Suppressor macrophage (primary cell): ENCODE measurements at places on chromosomes 7 and 10.

- DNase-seq = no peak
These were observed 3.2 kb upstream of the MTG1 start for GRCh38 chr10:133390597-133391248.

GRCh38 chr10:123862421-123863182 is 29.0 kb downstream of the CPXM2 start:
- no peak for DNase-seq

GRCh38 chr7:28908775-28909174 is 49.4 kb downstream of the TRIL start:
- no peak for DNase-seq

- no peak for DNase-seq
These were observed at the start of gene MNX1 for GRCh38 chr7:157010588-157011332. MNX1 (minus strand) TSS chr7:157010663; CDS start chr7:157010350, 313 bp downstream.

DNA sequence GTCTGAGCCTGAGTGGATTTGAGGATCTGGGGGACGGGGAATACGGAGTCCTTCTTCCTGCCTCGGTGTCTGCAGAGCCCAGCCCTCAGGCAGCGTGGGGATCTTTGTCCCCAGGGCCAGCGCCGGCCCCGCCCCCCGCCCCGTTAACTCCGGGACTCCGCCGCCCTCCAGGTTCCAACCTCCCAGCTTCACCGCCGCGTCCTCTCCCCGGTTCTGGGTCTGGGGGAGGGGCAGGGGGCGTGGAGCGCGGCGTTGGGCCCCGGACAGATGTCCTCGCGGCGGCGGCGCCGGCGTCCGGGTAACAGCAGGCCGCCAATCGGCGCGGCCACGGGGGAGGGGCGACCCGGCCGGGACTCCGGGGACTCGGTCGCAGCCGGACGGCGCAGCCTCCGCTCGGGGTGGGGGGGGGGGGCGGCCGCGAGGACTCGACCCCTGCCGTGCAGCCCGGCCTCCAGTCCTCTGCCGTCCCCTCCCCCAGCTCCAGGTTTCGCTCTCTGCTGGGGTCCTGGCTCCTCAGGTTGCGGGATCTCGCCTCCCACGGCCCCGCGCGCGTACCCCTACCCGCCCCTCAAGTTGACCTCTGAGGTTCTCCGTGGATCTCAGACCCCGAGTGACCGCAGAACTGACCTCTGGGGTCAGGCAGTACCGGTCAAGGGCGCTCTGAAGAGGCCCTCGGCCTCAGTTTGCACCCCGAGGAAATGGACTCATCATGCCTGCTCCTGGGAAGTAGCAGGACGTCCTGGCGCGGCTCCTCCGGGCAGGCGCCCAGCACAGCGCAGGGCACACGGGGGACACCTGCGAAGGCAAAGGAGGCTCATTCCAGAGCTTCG is 2.3 kb upstream of the ELFN1 start:
- no peak for DNase-seq

DNA sequence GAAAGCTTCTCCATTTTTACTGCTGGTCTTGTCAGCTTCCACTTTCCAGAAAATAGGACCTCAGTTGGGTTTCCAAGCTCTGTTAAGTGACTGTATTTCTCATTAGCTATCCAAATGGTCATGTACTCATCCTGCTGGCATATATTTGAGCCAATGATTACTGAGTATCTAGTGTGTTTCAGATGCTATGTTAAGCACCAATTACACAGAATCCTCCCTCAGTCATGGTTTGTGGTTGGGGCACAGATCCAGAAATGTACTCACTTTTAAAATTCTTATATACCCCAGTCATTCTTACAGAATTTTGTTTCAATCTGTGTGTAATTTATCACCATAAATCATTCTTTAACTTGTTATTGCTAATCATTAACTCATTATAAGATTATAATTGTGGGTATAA is 362.3 kb upstream of the MTPN start:
- DNase-seq = no peak

DNA sequence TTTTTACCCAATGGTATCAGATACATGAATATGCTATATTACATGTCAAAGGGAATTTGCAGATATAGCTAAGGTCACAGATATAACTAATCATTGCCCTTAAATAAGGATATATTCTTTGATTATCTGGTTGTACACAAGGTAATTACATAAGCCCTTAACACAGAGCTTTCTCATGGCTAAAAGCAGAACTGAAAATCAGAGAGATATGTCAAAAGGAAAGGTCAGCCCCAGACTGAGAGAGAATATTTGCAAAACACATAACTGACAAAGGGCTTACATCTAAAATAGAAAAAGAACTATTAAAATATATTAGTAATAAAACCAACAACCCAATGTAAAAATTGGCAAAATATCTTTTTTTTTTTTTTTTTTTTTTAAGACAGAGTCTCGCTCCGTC is 1029.5 kb upstream of the LRRN3 start:
- DNase-seq = no peak

DNA sequence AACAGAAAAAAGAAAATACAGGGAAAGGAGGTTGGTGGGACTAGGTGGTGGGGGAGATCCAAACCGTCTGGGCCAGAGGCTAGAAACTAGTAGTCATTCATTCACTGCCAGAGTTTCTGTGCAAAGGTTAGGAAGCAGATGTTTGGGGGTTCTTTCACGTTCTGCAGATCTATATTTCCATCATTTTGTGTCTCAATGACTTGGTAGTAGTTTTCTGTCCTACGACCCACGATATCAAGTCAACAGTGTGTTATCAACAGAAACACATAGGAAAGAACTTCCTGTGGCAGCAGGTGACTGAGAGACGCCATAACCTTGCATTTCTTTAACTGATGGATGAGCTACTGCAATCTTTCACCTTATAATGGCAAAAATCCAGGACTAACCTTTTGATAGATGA is 1.8 kb downstream of the CEP55 start:
- DNase-seq = no peak

DNA sequence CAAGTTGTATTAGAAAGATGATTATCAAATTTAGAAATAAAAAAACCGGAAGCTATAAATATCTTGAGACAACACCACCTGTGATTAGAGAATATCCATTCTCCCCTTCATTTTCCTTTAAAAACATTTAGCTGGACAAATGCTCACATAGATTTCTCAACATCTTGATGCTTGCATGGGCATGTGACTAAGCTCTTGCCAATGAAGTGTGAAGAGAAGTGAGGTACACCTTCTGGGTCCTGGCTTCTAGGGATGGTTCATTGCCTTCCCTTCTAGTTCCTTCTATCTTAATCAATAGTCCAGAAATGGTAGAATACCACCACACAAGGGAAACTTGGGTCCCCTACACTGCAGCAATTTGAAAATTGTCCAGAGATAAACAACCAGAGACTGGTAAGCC is 41.0 kb downstream of the WAPL start:
- no peak for DNase-seq

DNA sequence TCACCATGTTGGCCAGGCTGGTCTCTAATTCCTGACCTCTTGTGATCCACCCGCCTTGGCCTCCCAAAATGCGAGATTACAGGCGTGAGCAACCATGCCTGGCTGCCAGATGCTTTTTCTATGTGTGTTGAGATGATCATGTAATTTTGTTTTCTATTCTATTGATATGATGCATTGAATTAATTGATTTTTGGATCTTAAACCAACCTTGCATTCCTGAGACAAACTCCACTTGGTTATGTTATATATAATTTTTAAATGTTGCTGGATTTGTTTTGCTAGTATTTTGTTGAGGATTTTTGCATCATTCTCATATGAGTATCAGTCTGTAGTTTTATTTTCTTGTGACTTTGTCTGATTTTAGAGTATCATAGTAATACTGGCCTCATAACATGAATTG is 192.8 kb downstream of the ADK start:
- DNase-seq = no peak

DNA sequence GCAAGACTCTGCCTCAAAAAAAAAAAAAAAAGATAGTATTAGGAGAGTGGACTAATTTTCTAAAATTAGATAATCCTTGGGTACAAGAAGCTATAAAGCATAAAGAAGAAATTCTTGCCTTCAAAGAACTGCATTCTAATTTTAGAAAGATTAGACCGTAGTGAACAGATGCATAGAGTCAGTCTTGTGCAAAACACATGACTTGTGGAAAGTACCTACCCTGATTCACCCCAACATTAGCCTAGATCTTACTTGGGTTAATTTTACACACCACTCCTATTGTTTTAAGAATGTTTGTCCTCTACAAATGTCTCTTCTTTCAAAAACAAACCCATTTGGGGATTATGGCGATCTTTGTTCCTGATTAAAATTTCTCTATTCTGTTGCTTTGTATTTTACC is 38.9 kb upstream of the SP8 start:
- no peak for DNase-seq

- DNase-seq = no peak
These were observed 37.3 kb downstream of the RTKN2 start for GRCh38 chr10:62231371-62231770.

DNA sequence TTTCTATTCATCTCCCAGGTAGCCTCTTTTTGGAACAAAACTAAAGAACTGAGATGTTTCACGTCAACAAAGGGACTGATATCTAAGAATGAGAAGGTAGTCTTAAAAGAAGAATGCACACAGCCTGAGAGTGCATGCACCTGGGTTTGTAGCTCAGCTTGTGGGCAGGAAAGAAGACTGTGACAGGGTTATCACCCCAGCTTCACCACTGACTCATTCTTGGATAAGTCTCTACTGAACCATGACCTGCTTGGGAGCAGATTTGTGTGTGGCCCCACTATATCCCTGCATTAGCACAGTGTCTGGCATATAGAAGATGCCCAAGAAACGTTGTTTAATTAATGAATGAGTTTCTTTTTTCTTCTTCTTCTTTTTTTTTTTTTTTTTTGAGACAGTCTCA is 187.5 kb downstream of the GPAM start:
- DNase-seq = no peak

GRCh38 chr10:43854007-43854406 is 205.3 kb upstream of the ZNF32 start:
- no peak for DNase-seq
